ENCODE measurements at places on chromosomes 12 and 14. TPM values are rescaled to one million over a fixed set of nuclear protein-coding genes. Genes with fewer than 3 reads are reported as not detected.

The VWF gene
- 0.06 TPM for total RNA-seq

The GALNT8 gene
- total RNA-seq: 1.5 TPM

The LRRC10 gene
- total RNA-seq: not detected

The LALBA gene
- total RNA-seq: not detected

The FMNL3 gene
- total RNA-seq: 21.7 TPM

The KRT74 gene
- total RNA-seq: not detected

The KLRF1 gene
- not detected for total RNA-seq

The CMKLR1 gene
- not detected for total RNA-seq
